Activated naive CD8-positive, alpha-beta T cell treated with anti-CD3 and anti-CD28 coated beads, Interleukin-2, amount 50 U/mL, for 24 hours (primary cell): ENCODE measurements at places on chromosomes 6 and 20.

- no peak for DNase-seq
- H3K4me1 ChIP-seq: peaks cover 16% of the 10 kb centered on the region
- H3K27ac ChIP-seq: peak overlapping the region; percentile 68
- H3K36me3 ChIP-seq: no peaks in the 10 kb centered on the region
Observed at GRCh38 chr6:148441454-148441911, 98.8 kb downstream of the SASH1 start.

DNA sequence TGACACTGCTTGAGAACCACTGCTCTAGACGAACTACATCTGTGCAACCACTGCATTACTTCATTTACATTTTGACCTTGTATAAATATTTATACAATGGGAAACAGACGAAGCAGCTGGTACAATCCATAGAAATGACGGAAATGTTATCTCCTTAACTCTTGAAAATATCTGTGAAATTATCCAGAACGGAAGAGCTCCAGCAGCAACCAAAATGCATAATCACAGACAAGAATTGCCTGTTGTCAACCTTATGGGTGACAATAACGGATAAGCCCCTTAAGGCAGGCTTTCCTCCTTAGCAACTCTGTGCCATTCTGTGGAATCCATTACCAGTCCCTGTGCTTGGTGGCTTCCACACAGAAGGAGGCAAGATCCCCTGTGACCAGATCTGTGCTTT, 115.4 kb downstream of the DTNBP1 start:
- H3K27ac ChIP-seq: no peak overlapping the region
- peaks cover 15% of the 10 kb centered on the region for H3K36me3 ChIP-seq
- no peak overlapping the region for H3K4me3 ChIP-seq
- peaks cover 19% of the 10 kb centered on the region for H3K4me1 ChIP-seq
- no peaks in the 10 kb centered on the region for H3K27me3 ChIP-seq

- H3K4me3 ChIP-seq: no peak overlapping the region
- peak; percentile 20 for DNase-seq
Observed at GRCh38 chr6:156963712-156964700, 186.8 kb downstream of the ARID1B start.

DNA sequence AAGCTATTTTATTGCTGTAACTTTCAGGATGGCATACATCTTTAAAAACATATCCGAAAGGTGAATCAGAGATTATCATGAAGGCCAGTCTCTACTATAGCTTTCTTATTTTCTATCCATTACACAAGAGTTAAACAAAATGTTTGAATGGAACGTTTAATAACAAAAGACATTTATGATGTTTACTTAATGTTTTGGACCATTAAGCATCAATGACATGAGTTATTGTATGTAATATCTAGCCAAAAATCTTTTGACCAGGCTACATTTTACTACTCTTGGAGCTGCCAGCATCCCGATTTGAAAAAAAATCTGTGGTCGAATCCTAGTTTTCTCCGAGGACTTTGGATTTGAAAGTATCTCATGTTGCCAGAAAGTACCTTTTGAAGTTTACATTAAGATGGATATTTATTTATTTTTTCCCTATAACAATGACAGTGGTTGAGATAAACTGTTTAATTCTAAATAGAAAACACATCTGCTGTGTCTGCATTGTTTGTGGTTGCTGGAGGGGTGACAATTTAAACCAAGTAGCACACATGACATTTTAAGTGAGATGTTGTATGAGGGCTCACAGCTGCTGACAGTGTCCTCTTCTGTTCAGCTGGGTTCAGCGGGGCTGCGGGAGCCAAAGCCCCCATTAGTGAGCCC, 293.7 kb upstream of the TCF21 start:
- no peak overlapping the region for H3K4me3 ChIP-seq
- H3K27me3 ChIP-seq: no peaks in the 10 kb centered on the region
- no peak for DNase-seq

- H3K4me1 ChIP-seq: peaks cover 20% of the 10 kb centered on the region
- no peak overlapping the region for H3K4me3 ChIP-seq
- H3K36me3 ChIP-seq: peaks cover 70% of the 10 kb centered on the region
- DNase-seq: no peak
- no peaks in the 10 kb centered on the region for H3K27me3 ChIP-seq
Observed at GRCh38 chr6:151412909-151413308, 21.6 kb upstream of the ZBTB2 start.

DNA sequence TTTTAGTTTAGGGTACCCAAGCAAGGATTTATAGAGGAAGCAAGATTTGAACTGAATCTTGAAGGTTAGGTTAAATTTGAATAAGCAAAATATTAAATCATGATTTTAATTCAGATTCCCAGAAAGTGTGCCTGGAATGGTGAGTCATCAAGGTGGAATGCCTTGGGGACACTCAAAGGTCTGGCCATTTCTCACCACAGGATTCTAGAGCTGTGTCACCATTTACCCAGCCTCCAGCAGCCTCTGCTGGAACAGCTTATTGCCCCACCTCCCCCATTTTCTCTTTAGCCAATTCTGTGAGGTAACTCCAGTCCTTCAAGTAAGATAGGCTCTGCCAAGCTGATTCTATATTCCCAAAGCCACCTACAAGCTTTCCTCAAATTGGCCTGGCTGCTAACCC, 181.4 kb downstream of the SIM1 start:
- H3K4me3 ChIP-seq: no peak overlapping the region
- no peaks in the 10 kb centered on the region for H3K36me3 ChIP-seq
- DNase-seq: no peak
- no peak overlapping the region for H3K27ac ChIP-seq
- H3K27me3 ChIP-seq: peaks cover 1% of the 10 kb centered on the region

- no peak overlapping the region for H3K4me3 ChIP-seq
- H3K36me3 ChIP-seq: no peaks in the 10 kb centered on the region
- no peak overlapping the region for H3K27ac ChIP-seq
- no peaks in the 10 kb centered on the region for H3K4me1 ChIP-seq
Observed at GRCh38 chr6:18978337-18979128, 591.4 kb downstream of the RNF144B start.

DNA sequence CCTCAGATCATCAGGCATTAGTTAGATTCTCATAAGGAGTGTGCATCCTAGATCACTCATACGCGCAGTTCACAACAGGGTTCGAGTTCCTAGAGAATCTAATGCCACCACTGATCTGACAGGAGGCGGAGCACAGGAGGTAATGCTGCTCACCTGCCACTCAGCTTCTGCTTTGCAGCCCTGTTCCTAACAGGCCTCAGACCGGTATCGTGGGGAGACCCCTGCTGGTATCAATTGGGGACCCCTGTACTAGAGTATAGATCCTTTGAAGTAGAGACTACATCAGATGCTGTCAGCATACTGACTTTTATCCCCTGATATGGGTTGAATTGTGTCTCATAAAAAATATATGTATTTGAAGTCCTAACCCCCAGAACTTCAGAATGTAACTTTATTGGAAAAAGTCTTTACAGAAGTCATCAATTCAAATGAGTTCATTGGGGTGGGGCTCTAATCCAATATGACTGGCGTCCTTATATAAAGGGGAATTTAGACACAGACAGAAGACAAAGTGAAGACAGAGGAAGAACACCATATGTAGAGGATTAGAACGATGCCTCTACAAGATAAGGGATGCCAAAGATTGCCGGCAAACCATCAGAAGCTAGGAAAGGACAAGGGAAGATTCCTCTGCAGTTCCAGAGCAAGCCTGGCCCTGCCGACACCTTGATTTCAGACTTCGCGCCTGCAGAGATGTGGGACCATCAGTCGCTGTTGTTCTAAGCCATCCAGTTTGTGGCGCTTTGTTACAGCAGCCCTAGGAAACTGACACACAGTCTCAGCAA, 104.4 kb upstream of the BTBD3 start:
- H3K4me3 ChIP-seq: no peak overlapping the region
- H3K4me1 ChIP-seq: no peaks in the 10 kb centered on the region
- H3K36me3 ChIP-seq: no peaks in the 10 kb centered on the region
- DNase-seq: no peak
- H3K27ac ChIP-seq: no peak overlapping the region

DNA sequence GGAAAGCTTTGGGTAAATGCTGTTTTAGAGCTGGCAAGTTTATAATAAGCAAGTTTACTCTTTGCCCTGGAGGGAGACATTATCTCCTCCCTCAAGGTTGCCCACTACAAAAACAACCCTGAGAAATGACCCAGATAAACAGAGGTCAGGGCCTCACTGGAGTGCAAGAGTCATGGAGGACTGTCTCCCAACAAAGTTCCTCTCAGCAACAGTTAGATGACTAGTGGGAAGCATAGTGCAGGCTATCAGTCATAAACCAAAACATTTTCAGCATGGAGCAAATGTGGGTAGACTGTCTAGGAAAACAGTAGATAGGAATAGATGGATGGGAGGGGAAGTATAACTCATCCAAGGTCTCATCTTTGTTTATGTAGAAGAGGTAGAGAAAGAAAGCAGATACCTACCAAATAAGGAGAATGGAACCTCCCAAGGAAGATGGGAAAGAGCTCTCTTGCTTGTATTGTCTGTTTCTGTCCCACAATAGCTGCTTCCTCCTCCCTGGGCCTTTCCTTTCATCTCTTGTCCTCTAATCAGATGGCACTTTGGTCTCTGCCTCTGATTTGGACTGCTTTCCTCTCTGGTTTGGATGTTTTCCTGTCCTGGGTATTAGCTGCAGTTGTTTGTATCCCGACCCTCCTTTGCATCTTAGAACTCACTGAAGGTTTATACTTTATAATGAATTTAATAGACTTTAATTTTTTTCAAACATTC, 95.4 kb downstream of the WASF1 start:
- no peaks in the 10 kb centered on the region for H3K4me1 ChIP-seq
- peaks cover 3% of the 10 kb centered on the region for H3K27me3 ChIP-seq
- no peak for DNase-seq
- H3K4me3 ChIP-seq: no peak overlapping the region
- no peak overlapping the region for H3K27ac ChIP-seq
- no peaks in the 10 kb centered on the region for H3K36me3 ChIP-seq

GRCh38 chr6:157024745-157025144, 247.6 kb downstream of the ARID1B start:
- H3K27ac ChIP-seq: no peak overlapping the region
- no peak for DNase-seq
- H3K4me3 ChIP-seq: no peak overlapping the region

GRCh38 chr20:11214256-11214840, 540.5 kb upstream of the JAG1 start:
- no peaks in the 10 kb centered on the region for H3K27me3 ChIP-seq
- no peak for DNase-seq
- H3K4me1 ChIP-seq: no peaks in the 10 kb centered on the region
- no peak overlapping the region for H3K4me3 ChIP-seq
- H3K27ac ChIP-seq: no peak overlapping the region

- peaks cover 2% of the 10 kb centered on the region for H3K27me3 ChIP-seq
- no peak overlapping the region for H3K27ac ChIP-seq
- no peaks in the 10 kb centered on the region for H3K36me3 ChIP-seq
- no peak for DNase-seq
- H3K4me1 ChIP-seq: peaks cover 13% of the 10 kb centered on the region
Observed at GRCh38 chr6:89242574-89243330, 25.6 kb upstream of the GABRR1 start.
